ENCODE measurements at places on chromosomes 1 and 21.

- DNase-seq, result no peak
Measured at GRCh38 chr1:205706601-205707502, 26.5 kb upstream of the SLC45A3 start.

DNA sequence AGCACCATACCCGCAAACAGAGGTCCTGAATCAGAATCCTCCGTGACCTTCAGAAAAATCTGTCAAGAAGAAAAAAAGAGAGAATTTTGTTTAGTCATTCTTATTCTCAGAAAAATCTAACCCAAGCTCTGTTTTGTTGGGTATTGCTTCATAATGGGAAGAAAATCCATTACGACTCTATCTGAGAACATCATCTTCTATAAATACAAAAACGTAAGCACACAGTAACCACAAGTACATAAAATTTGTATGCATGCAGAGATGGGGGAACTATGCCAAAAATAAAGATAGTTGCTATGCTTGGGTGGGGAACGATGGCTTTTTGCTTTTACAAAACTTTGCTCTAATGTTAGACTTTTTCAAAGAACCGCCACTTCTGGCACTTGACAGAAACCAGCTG, 84.2 kb downstream of the ABCA4 start:
- peak; percentile 88 for DNase-seq

- peak; percentile 95 for DNase-seq
Measured at GRCh38 chr1:203296460-203297073, 8.8 kb upstream of the BTG2 start.

- no peak for DNase-seq
Measured at GRCh38 chr21:45906859-45907258, 74.7 kb upstream of the COL6A1 start.

DNA sequence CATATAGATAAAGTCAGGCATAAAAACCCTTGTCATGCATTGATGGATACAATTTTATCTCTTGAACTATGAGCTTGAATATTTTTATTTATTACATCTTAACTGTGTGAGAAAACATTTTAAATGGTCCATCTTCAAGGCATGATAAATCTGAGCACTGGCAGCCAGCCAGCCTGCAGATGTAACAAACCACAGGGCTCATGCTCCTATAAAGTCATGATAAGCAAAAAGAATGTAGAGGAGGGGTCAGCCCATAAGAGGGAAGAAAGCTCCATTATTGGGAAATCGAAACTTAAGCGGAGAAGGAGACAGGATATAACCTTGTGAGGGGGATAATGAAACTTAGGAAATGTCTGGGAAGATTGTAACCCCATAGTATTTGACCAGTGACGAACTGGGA, 839.0 kb downstream of the LRRIQ3 start:
- no peak for DNase-seq

- DNase-seq, result no peak
Measured at GRCh38 chr1:186617926-186618325, 62.3 kb downstream of the PTGS2 start.

DNA sequence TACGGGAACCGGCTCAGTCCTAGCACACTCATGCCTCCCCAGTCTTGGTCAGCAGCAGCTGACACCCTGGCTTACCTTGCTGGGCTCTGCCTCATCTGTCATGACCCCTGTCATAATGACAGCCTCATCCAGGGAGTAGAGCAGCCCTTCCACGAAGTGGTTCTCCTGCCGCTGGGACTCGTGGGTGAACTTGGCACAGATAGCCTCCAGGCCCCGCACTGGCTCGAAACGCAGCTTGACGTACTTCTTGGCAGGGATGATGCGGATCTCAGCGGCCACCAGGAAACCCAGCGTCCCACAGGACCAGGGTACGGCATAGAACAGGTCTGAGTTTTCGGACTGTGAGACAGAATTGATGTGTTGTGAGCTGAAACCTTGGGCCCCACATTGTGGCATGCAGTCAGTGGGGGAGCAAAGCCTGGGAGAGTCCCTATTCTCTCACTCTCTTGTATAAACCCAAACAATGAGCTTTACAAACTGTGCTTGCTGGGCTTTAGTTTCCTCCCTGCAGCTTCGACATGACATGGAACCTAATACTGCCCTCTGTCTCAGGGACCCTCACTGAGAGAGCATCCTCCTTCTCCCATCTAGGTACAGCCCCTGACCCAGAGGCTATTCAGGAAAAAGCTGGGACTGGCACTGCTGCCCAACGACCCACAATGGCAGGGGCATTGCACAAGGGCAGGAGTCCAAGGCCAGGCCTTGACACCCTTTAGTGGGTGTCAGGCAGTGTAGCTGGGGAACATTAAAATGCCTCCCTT, 15.5 kb downstream of the DHCR24 start:
- no peak for DNase-seq

- DNase-seq, result no peak
Measured at GRCh38 chr1:93876244-93876643, 2.8 kb downstream of the DNTTIP2 start.

- no peak for DNase-seq
Measured at GRCh38 chr1:212545941-212546635, 62.5 kb upstream of the ATF3 start.

DNA sequence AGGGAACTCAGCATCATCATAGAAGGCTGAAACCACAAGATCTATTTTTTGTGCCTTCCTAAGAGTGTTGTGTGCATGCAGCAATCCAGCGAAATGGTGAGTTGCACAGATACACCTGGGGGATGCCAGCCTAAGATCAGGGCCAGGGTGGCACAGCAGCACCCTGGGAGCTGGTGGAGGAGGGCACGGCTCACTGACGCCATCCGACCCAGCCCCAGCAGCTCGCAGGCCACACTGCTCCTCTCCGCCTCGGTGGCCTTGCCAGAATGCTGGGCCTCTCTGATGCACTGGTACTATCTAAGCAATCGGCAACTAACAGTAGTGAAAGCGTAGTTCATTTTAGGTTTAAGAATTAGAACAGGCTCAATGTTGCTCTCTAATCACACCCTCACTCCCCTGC, 37.8 kb downstream of the CAPZB start:
- DNase-seq, result no peak

GRCh38 chr1:15191770-15192169, 38.2 kb downstream of the TMEM51 start:
- DNase-seq, result no peak

- no peak for DNase-seq
Measured at GRCh38 chr1:248324468-248324867, at the start of gene OR2M7. Gene OR2M7, minus strand, starts transcription at chr1:248324568. Its CDS starts 0 bp downstream, at chr1:248324568.

GRCh38 chr1:214603819-214604252, 841 bp downstream of the CENPF start:
- no peak for DNase-seq

DNA sequence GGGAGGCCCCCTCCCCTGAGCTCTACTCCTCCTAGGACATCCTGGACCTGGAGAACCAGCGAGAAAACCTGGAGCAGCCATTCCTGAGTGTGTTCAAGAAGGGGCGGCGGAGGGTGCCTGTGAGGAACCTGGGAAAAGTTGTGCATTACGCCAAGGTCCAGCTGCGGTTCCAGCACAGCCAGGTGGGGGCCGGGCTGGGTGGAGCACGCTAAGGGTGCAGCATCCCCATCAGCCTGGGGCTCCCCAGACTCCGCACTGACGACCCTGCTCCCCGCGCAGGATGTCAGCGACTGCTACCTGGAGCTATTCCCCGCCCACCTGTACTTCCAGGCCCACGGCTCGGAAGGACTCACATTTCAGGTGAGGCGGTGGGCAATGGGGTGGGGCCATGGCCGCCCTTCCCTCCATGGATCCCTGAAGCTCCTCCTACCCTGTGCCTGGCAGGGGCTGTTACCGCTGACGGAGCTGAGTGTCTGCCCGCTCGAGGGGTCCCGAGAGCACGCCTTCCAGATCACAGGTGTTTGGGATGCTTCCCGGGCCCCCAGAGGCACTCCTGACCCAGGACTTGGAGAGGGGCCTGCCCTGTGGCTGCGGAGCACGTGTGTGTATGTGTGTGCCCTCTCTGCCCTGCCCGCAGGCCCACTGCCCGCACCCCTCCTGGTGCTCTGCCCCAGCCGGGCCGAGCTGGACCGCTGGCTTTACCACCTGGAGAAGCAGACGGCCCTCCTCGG, 4.1 kb downstream of the PLEKHN1 start:
- DNase-seq, result no peak

GRCh38 chr1:23434260-23434775, 9.8 kb upstream of the TCEA3 start:
- no peak for DNase-seq

- DNase-seq, result no peak
Measured at GRCh38 chr21:41962425-41962966, 8.7 kb upstream of the C2CD2 start.

DNA sequence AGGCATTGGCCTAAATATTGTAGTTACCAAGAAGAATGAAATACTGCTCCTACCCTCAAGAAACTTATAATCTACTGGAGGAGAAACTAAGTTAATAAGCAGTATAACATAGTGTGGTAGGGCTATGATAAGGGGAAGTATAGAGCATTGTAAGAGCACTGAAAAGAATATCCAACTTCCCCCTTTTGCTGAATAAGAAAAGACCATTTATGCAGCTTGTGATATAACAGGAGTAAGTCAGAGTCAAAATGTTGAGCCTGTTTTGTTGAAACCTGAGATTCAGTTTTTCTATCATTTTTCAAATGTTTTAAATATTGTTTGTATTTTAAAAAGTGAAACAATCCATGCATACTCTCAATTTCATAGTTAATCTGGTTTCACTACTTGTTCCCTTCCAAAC, 48.3 kb upstream of the FCRL4 start:
- no peak for DNase-seq

- no peak for DNase-seq
Measured at GRCh38 chr1:210251680-210252490, 19.3 kb downstream of the SERTAD4 start.

DNA sequence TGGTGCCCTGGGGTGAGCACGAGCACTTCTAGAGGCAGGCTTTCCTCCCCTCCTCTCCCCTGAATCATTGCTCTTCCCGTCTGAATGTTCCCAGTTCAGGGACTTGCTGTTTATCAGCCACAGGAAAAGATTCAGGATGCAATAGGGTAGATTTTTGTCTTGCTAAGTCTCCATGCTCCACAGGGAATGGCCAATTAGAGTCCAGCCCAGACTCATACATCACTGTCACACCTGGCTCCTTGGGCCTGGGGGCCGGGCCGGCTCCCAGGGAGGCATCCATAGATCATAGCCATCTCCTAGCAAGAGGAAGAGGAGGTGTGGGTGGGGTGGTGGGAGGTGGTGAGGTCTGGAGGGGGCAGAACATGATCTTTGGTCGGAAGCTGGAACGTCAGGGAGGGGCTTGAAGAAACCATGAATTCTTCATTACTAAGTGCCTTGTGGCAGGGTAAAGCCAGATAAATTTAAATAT, 83.4 kb downstream of the LRRN2 start:
- no peak for DNase-seq

- DNase-seq, result no peak
Measured at GRCh38 chr1:44507490-44508396, 102.7 kb downstream of the RNF220 start.

DNA sequence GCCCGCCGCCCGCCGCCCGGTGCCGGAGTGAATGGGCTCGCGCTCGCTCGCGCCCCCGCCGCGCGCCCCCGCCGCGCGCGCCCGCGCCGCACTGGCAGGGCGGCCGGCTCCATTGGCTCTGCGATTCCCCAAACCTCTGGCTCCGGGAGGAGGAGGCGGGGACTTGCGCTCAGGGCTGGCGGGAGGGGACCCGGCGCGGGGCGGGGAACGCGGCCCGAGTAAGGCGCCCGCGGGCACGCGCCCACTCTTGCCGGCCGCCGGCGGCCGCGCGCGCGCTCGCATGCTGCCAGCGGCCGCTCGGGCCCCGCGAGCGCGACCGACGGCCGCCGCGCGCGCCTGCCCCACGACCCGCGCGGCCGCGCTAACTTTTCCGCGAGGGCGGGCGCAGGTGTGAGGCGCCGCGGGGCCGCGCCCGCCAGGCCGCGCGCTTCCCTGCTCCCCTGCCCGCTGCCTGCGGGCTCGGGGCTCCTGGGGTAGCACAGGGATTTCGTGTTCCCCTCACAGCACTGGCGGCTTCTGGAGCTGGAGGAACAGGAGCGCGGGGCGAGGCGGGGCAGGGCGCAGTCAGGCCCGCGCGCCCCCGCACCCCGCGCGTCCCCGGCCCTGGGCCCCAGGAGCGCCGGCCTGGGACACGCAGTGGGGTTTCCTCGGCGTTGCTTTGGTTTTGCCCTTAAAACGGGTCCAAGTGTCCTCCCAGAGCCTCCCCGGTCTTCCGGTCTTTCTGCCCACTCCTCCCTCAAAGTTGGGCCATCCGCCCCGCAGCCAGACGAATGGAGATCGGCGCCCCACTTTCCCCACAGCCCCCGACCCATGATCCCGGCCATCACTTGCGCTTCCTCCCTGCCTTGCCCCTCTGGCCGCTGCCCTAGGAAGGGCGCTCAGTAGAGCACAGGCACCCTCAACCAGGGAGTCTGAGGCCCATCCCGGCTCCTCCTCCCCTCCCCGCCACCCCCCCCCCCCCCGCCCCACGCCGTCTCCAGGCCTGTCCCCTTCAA, 101.5 kb downstream of the CASZ1 start:
- DNase-seq, result peak; percentile 80

DNA sequence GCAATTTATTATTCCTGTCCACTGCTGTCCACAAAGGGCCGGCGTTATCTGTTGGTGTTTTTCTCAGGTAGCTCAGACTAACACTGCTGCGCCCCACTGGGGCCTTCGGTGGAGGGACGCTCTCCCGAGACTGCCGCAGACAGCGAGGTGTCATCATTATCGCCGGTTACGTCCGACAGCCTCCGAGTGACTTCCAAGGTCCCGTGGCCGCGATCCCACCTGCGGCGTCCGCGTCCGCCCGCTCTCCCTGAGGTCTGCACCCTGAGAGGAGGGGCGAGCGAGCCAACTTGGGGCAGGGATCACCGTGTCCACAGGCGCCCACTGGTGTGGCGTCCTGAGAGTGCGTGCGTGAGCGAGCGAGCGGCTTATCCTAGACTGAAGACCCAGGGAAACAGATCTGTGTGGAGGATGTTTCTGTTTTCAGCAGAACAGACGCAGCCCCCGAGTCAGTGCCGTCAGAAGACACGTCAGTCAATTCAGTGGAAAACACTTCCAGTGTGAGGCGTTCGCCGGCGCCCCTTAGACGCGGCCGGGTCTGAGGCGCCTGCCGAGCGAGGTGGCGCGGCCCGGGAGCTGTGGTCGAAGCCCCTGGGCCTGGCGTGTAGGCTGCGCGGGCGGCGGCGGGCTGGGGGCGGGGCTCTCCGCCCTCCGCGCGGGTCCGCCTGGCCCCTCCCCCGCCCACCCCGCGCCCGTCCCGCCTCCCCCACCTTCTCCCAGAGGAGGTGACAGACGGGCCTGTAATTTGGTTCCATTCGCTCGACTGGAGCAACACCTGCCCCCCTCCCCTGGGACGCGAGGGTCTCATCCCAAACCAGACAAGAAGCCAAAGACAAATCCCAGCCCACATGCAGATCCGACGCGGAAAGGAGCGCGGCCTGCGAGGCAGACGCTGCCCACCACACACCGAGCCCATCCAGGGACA, 12.6 kb downstream of the NHLH2 start:
- DNase-seq, result no peak

- no peak for DNase-seq
Measured at GRCh38 chr1:158353303-158354075, at the start of gene CD1E. Gene CD1E, plus strand, starts transcription at chr1:158353894. Its CDS starts 95 bp downstream, at chr1:158353989.
